Cerebellar cortex (tissue), 1 donor: ENCODE measurements at places on chromosomes 2 and 18.

- no peak for DNase-seq
Observed at GRCh38 chr2:71783815-71784214, 330.5 kb downstream of the DYSF start.

DNA sequence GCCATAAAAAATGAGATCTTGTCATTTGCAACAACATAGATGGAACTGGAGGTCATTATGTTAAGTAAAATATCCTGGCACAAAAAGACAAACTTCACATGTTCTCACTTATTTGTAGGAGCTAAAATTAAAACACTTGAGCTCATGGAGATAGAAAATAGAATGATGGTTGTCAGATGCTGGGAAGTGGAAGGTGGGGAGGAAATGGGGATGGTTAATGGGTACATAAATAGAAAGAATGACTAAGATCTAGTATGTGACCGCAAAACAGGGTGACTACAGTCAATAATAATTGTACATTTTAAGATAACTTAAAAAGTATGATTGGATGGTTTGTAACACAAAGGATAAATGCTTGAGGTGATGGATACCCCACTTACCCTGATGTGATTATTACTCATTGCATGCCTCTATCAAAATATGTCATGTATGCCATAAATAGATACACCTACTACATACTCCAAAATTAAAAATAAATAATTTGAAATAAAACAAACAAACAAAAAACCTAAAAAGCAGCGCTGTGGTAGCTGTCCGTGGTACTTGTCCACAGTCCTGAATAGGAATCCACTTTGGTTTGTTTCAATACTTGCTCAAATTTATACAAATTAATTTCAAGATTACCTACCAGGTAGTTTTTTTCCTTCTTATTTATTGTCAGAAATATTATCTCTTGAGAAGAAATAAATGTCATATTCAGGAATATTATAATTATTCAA lies 224.5 kb downstream of the DLGAP1 start:
- no peak for DNase-seq

GRCh38 chr2:101745711-101746694 lies 48.5 kb downstream of the MAP4K4 start:
- DNase-seq, result no peak

- no peak for DNase-seq
Observed at GRCh38 chr18:22847392-22847791, 85.7 kb upstream of the RBBP8 start.

DNA sequence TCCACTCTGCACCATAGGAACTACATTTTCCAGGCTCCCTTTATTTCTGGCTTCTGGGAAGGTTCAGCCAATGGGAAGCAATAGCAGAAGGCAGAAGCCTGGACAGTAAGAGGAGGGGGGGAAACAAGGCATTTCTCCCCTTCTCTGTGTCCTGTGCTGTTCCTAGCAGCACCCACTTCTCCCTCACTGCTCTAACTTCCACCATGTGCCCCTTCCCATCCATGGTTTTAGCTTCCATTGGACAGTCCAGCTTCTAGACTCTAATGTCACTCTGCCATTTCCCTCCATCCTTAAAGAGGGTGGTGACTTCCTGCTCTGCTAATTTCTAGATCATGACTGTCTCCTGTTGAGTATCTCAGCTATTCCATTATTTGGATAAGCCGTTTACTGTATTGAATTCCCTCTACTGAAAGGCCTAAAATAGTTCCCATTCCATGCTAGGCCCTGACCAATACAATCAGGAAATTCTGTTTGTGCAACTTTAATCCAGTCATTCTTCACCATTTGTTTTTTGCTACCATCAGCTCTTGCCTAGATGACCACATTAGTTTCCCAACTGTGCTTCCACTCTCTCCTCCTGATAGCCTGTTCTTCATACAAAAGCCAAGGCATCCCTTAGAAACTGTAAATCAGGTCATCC lies 20.8 kb upstream of the LYPD1 start:
- DNase-seq, result no peak

DNA sequence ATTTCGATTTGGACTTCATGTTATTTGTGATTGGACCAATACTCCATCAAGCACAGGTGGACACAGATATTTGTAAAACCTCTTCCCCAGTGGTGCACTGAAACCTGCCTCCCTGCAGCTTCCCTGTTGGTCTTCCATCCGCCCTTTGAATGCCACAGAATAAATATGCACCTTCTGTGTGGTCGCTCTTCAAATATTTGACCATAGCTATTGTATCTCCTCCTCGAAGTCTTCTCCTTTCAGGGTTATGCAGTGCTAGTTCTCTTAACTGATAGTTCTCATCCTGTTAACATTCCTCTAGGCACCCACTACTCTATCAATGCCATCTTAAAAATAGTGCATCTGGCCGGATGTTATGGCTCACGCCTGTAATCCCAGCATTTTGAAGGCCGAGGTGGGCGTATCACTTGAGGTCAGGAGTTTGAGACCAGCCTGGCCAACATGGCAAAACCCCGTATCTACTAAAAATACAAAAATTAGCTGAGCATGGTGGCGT lies 12.5 kb downstream of the SPATS2L start:
- DNase-seq, result no peak
